ENCODE measurements at places on chromosomes 11 and 22.

DNA sequence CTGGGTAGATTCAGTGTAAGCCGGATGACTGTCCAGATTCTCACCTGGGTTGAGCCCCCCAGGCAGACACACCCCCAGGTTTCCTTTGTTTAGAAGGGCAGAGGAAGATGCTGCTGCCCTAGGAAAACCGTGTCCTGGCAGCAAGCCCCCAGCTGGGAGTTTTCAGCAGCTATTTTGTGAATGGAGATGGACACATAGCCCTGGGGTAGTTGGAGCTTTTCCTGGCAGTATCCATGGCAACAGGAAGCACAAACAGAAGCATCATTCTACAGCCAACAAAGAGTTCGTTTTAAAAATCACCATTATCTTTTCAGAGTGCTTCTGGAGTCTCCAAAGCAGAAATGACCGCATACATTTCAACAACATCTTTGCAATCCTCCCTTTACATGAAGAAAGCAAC lies 245.5 kb downstream of the BRD1 start:
- no peak for DNase-seq

- DNase-seq: no peak
These were observed 425.5 kb downstream of the BRD1 start for GRCh38 chr22:49402169-49402568.

- DNase-seq: no peak
These were observed 2.4 kb upstream of the PATE1 start for GRCh38 chr11:125743681-125744080.

- no peak for DNase-seq
These were observed 3.3 kb downstream of the ADORA2A start for GRCh38 chr22:24430431-24431308.

DNA sequence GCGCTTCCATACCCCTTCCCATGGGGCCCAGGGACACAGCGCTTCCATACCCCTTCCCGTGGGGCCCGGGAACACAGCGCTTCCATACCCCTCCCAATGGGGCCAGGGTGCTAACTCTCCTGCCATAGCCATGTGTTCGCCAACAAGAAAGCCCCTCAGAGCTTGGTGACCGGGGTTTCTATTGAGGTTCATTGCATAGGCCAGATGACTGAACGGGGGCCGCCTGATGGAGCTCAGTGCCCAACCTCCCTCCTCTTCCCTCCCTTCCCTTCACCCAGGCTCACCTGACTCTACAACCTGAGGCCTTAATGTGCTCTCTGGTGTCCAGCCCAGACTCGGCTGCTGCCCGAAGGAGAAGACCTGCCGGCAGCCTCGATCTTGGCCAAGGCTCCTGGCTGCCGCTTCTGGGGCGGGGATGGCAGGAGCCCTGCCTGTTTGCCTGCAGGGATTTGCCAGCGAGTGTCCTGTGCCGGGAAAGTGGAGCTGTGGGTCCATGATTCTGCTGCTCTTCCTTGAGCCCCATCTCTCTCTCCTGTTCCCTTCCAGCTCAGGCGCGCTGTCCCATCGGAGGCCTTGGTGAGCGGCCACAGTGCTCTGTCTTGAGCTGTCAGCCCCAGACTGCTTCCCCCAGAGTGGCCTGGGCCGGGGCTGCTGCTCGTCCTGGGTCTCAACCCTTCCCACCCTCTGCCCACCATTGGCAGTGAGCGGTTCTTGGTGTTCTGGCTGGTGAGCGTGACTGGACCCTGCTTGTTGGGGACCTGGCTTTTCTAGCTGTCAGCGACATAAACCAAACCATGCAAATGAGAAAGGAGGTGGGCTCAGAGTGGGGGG lies 267.0 kb downstream of the TBC1D22A start:
- DNase-seq: no peak

DNA sequence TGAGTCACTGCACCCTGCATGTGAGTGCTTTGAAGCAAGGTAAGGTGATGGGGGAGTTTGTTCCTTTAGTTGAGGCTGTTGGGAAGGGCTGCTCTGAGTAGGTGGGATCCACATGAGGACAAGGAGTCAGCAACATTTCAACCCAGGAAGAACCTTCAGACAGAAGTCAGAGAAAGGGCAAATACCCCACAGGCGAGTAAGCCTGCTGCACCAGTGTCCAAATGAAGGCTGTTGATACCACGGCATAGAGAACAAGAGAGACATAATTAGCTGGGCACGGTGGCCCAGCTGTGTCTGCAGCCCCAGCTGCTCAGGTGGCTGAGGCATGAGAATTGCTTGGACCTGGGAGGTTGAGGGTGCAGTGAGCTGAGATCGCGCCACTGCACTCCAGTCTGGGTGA lies 54.3 kb upstream of the CLMP start:
- DNase-seq: no peak

DNA sequence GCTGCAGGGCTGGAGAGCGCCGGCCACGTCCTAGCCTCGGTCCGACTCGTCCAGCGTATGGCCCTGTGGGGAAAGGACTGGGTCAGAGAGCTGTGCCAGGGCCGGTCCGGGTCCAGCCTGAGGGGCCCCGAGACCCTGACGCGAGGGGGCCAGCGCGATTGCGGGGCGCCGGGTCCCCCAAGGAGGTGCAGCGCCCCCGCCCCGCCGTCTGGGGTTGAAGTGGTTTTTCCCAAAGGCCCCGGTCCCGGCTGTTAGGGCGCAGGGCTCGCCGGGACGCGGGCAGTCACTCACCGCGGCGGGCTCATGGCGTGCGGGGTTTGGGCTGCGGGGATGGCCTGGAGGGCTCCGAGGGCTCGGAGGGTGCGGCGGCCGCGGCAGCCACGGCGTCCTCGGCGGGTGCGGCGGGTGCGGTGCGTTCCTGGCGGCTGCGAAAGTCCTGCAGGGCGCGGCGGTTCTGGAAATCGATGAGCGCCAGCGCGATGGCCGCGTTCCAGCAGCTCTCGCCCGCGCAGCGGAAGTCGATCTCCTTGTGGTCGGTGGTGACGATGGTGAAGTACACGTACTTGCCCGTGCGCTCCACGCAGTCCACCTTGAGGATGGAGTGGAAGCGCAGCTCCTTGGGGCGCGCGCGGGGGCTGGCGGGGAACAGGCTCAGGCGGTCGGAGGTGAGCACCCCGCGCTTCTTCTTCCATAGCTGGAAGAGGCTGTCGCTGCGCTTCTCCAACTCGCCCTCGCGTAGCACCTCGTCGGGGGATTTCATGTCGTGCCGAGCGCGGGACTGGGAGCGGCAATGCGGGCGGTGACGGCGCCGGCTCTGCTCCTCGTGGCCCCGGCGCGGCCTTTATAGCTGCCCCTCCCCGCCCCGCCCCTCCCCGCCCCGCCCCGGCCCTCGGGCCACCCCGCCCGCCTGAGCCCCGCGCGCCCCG lies at the start of gene PHLDA2:
TSS of gene PHLDA2 (minus strand) at position 816 of the 926 bp plus-strand sequence. CDS start at position 760, 56 bp downstream.
- DNase-seq: peak; percentile 81

GRCh38 chr11:34356130-34356529 lies 1.7 kb downstream of the ABTB2 start:
- no peak for DNase-seq
